ENCODE measurements at places on chromosomes 7 and 10. TPM values are rescaled to one million over a fixed set of nuclear protein-coding genes. Genes with fewer than 3 reads are reported as not detected.

Gene CEP55
- 42.3 TPM for polyA plus RNA-seq

Gene NEURL1
- polyA plus RNA-seq = 0.32 TPM

Gene AASS
- polyA plus RNA-seq = 2.4 TPM

Gene C7orf57
- 0.17 TPM for polyA plus RNA-seq

Gene CLCN1
- polyA plus RNA-seq = not detected

Gene WNT8B
- polyA plus RNA-seq = not detected

Gene CACNB2
- not detected for polyA plus RNA-seq

Gene CACNA2D1
- 0.25 TPM for polyA plus RNA-seq

Gene IKZF1
- not detected for polyA plus RNA-seq

Gene BTBD16
- 0.55 TPM for polyA plus RNA-seq

Gene OR2A5
- polyA plus RNA-seq = not detected

Data from foreskin keratinocyte (primary cell).